ENCODE measurements at places on chromosomes 12 and 14.
A peak's percentile ranks its signal among the peaks of the same experiment; 100 is the strongest.

DNA sequence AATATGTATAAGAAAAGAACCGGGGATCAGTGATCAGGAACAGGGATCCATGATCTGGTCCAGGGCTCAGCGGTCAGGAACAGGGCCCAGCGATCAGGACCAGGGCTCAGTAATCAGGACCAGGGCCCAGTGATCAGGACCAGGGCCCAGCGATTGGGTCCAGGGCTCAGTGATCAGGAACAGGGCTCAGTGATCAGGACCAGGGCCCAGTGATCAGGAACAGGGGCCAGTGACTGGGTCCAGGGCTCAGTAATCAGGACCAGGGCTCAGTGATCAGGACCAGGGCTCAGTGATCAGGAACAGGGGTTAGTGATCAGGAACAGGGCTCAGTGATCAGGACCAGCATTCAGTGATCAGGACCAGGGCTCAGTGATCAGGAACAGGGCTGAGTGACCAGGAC, 56.3 kb downstream of the TMEM121 start:
- DNase-seq, result no peak

DNA sequence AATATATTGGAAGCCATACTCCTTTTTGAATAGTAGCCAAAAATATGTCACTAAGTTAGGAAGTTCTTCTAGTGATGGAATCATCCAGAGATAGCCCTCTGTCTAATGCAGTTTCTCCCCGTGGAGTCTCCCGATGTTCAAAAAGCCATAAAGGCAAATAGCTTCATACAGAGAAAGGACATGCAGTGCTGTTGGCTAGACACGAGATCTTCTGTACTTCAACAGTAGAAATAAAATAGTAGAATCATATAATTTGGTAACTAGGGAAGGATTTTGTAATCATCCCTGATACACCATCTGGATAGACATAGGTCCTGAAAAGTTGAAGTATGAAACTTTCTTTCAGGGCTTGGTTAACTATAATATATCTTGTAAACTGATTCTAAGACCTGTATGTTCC, 27.6 kb downstream of the LRFN5 start:
- DNase-seq, result no peak

- no peak for DNase-seq
Measured at GRCh38 chr12:39199351-39199750, 243.6 kb downstream of the KIF21A start.

- no peak for DNase-seq
Measured at GRCh38 chr12:92096346-92097136, 49.1 kb downstream of the BTG1 start.

DNA sequence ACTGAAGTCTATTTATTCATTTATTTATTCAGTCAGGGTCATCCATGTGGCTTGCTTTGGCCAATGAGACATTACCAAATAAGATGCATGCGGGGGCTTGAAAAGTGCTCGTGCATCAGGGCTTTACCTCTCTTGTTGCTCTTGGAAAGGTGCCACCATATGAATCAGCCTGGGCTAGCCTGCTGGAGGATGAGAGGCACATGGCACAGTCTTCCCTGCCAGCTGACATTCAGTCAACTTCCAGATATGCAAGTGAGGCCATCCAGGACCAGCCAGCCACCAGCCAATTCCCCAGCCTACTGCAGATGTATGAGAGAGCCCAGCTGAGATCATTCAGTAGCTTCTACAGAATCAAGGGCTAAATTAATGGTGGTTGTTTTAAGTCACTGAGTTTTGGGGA, 105.2 kb upstream of the RPH3A start:
- DNase-seq, result no peak

GRCh38 chr14:68172216-68172615, 352.6 kb downstream of the RAD51B start:
- no peak for DNase-seq

DNA sequence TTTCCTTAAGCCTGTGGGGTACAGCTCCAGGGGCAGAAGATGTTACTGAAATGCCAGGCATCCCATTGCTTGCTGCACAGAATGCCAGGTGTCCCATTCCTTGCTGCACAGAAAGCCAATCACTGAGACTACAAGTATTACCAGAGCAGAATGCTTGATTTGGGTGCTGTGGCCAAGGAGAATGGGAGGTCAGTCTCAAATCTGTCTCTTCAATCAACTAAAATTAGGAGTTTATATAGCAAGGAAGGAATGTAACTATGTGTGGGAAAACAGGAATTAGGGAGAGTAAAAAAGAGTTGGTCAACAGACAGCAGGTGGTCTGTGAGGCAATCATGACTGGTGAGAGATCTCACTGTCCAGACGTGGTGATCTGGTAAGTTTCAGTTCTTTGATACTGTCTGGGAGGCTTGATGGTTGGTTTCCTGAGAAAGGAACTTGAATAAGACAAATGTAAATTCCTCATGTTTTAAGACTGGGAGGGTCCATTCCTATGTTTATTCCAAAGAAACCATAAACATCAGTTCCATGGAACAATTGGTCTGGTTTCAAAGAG, 31.2 kb upstream of the VASH1 start:
- DNase-seq, result no peak

DNA sequence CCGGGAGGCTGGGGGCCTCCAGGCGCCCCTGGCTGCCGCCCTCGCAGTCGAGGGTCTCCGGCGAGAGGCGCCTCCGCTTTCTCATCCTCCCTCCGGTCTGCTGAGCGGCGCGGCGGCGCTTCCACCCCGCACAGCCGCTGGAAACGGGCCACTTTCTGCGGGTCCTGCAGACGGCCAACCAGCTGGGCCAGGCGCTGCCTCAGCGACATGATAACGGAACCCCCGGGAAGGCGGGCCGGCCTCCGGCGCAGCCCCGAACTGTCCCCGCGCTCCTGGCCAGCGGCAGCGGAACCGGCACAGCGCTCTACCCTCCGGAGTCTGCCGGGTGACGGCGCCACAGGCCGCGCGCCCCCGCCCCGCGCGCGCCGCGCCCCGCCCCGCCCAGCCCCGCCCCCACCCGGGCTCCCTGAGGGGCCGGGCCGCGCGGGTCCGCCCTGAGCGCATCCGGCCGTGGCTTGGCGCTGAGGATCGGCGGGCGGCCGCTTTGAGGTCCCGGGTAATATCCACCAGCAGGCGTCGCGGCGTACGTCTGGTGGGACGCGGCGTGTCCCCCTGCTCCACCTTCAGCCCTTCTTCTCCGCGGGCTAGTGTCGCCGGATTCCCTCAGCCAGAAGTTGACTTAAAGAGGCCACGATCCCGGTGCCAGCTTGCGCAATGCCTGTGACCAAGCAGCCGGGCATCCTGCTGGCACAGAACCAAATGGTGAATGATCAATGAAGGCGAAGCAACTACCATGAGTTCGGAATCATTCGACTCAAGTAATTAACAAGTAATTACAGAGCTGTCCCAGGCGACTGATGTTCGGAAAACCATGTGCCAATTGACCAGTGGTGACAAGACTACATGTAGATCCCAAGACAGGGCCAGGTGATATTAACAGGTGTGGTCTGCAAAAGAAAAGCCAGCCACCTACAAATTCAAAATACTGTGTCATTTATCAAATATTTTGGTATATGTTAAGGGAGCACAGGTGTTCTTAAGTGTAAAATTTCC, at the start of gene SGPP1:
Gene SGPP1, minus strand, starts transcription at position 330 of the 993 bp plus-strand sequence. Its CDS starts 121 bp downstream, at position 209.
- DNase-seq, result peak; percentile 84

DNA sequence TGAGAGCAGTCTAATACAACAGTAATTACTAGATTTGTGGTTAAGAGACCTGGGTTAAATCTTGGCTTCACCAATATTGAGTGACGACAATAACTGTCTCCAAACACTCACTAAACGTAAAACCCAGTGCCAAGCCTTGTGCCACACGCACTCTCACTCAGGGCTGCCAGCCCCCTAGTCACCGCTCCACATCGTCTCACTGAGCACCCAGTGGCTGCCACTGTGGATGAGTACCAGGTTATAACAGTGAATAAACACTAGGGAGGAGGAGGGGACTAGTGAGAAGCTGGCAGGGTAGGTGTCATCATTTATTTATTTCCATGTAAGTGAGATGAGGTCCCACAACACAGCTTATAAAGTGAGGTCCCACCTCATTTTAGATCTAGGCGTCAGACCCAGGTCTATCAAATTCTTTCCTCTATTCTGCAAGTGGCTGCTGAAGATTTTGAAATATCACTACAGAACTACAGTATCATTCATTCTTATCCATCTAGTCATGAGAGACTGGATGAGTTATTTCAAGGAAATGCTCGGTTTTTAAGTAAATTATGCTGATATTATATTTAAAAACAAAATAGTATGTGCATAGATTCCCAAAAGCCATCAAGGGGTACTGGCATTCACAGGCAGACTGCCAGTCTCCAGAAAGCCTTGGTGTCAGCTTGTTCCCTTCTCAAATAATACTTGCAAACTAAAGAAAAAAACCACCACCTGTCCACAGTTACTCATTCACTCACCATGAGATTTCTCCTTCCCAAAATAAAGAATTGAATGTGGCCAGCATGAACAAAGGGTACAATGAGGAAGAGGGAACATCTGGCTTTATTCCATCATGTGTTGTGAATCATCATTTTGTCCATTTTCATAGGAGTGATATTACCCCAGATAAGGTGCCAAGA, 84.0 kb downstream of the PTPN21 start:
- DNase-seq, result no peak

GRCh38 chr12:26631846-26632245, 201.1 kb downstream of the ITPR2 start:
- DNase-seq, result no peak

- no peak for DNase-seq
Measured at GRCh38 chr14:103072595-103073366, 11.2 kb upstream of the LBHD2 start.

DNA sequence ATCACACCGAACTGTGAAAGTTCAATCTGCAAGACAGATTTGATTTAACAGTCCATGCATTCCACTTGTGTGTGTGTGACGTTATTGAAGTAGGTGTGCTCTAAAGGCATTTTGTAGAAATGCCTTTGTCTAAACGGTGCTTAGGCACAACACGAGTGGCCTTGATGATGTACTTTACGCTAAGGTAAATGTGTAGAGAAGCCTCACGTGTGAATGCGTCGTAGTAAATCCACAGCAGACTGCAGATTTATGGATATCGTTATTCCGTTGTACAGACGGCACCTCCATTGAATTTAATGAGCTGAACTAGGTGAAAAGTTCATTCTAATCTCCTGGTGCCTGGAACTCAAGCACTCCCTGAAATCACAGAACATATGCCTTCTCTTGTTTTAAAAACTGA, 202.8 kb upstream of the STXBP6 start:
- DNase-seq, result no peak

- DNase-seq, result no peak
Measured at GRCh38 chr12:83805156-83805772, 1107.3 kb downstream of the SLC6A15 start.

DNA sequence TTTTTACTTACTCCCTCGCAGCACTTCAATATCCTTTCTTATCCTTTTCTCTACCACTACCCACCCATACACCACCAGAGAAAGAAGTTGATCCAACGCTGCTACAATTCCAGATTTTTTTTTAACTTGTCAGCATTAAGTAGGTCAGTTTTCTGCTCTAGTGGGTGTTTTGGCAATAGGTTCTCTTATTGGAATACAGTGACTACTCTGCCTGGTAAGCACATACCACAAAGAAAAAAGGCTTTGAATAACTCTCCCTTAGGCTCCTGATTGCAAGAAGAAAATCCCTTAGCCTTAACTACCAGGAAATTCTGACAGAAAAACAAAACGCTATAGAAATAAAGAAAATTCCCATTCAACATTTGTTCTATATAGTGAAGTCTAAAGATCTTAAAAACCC, 72.0 kb downstream of the NUMB start:
- no peak for DNase-seq

All from CD4-positive, alpha-beta T cell treated with Interferon gamma for 1 hour (primary cell).